ENCODE measurements at places on chromosomes 16 and 17.

- DNase-seq, result no peak
Measured at GRCh38 chr17:61458421-61459141, 6.4 kb downstream of the TBX4 start.

- no peak for DNase-seq
Measured at GRCh38 chr16:56747486-56748045, 17.6 kb downstream of the NUP93 start.

GRCh38 chr17:66076546-66077190 is 115.3 kb downstream of the CEP112 start:
- DNase-seq, result no peak

- DNase-seq, result no peak
Measured at GRCh38 chr17:76404256-76404655, 19.8 kb downstream of the SPHK1 start.

- DNase-seq, result no peak
Measured at GRCh38 chr16:24381470-24382118, 125.5 kb downstream of the CACNG3 start.

DNA sequence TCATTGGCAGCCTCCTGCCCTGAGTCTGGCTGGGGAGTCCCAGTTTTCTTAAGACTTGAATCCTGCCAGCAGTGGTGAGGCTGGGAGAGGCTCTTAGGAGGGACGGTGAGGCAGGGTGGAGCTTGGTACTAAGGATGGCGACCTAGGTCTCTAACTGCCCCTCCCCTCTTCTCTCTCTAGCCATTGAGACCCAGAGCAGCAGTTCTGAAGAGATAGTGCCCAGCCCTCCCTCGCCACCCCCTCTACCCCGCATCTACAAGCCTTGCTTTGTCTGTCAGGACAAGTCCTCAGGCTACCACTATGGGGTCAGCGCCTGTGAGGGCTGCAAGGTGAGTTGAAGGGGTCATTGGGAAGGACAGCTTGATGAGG is 16.4 kb downstream of the GJD3 start:
- no peak for DNase-seq

GRCh38 chr17:42950044-42950783 is 14.0 kb downstream of the AARSD1 start:
- no peak for DNase-seq

- no peak for DNase-seq
Measured at GRCh38 chr16:1871974-1872635, at the start of gene MEIOB. Gene MEIOB (minus strand): TSS chr16:1872164. CDS start chr16:1868175, 3,989 bp downstream.

DNA sequence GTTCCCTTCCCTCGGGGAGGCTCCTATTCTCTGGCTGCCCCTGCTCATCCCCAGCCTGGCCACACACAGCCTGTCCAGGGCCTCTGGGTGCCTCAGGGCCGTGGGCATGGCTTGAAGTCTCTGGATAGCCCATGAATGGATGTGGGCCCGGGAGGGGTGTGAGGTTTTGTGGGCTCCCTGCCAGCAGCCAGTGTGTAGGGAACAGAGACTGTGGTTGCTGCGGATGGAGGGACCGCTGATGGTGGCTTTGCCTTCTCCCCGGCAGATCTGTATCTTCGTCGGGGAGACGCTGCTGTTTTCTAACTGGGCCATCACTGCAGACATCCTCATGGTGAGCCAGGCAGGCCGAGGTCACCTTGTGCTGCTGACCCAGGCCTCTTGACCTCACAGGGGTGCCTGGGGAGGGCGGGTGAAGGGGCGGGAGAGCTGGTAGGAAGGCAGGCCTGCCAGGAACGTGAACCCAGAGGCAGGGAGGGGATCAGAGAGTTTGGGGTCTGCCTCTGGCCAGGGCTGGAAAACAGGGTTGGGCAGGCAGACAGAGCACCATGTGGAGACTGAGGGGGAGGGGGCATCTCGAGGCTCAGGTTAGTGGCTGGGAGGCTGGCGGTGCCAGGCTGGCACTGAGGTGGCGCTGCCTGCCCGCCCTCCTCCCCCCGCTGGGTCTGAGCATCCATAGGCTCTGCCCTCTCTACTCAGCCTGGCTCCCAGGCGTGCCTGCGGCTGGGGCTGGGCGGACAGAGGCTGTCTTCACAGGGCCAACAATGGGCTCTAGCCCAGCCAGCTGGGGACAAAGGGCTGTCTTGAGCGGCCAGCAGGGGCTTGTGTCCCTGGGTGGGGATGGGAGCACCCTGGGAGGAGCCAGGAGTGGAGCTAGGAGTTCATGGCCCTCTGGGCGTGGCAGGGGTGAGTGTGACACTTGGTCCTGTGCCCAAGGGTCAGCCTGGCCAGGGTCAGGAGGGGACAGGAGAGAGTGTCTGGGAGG is 21.4 kb downstream of the MYBBP1A start:
- DNase-seq, result no peak

GRCh38 chr17:79930877-79931816 is 91.9 kb upstream of the CBX4 start:
- DNase-seq, result no peak

DNA sequence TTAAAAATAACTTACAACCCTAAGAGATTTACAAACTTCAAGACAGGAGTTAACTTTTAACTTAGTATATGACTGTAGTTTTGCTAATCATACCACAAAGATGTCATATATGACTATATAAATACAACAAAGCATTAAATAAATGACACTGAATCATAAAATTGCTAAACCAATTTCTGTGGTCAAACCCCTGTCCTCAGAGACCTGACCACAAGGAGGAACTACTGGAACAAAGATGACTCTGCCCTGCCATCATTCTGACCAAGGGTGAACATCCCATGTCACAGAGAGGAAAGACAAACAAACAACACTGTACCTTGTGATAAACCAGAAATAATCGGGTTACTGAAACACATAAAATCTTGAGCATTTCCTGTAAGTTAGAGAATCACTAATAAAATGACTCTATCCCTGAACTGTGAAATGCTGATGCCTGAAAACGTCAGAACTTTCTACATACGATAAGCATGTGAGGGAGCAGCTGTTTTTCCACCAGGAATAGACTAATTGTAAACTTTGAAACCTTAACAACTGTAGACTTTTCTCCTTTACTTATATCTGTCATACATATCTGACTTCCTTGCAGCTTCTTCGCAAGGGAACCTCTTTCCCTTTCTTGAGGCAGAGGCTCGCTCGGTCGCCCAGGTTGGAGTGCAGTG is 47.9 kb downstream of the WDR59 start:
- DNase-seq, result no peak

DNA sequence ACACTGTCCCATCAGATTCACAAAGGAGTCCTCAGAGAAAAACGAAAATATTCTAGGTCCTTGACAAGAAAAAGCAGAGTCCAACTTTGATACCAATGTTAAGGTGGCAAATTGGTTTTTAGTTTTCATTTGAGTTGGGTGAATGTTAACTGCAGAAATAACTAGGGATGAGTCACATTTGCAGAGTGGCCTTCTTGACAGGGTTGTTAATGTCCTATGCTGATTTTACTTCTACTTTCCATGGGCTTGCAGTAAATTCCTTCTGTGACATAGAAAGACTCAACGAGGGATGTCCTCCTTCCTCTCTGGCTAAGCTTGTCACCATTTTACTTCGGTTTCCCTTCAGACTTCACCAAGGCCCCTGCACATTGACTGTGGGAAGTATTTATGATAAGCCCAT is 47.2 kb upstream of the ICAM2 start:
- no peak for DNase-seq

- DNase-seq, result no peak
Measured at GRCh38 chr17:45668316-45668715, 115.8 kb upstream of the CRHR1 start.

DNA sequence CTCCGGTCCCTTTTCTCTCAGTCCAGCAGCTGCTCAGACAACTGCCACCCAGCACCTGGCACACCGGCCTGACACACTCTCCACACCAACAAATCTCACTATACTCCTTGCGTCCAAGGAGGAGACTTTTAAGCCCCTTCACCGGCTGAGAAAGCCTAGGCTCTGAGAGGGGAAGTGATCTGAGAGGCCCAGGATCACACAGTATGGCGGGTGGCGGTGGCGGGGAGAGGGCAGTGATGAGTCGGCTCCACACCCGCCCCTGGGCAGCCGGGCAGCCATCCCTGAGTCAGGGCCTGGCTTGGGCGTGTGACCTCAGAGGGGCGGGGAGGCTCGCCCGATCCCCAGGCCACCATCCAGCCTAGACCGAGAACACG is 569 bp downstream of the FLII start:
- peak; percentile 32 for DNase-seq

DNA sequence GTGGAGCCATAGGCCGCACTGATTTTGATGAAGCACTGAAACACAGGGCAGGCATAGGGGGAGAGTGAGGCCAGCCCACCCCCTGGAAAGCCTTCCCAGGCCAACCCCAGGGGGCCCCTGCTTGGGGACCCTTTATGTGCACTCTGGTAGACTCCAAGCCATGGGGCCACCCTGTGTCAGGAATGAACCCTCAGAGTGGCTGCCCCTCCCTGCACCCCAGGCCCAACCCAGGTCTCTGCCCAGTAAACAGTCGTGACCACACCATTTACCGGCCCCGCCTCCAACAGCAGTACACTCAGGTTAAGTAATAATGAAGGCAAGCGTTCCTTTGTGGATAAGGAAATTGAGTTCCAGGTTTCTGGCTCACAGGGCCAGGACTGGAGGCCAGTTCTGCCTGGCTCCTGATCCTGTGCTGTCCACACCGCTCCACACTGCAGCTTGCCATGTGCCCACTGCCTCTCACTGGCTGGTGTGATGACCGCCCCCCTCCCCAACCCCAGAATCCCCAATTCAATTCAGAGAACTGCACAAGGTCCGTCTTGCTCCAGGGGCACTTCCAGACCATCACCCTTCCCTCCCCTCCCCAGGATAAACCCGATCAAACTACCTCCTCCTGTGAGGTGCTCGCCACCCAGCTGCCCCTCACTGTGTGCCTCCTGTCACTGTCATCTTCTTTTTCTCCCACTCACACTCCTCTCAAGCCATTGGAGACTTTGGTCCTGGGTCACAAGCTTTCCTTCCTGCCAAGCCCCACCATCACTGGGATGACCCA is 13.6 kb downstream of the PIMREG start:
- no peak for DNase-seq

GRCh38 chr17:78383725-78384471 is 5.4 kb downstream of the PGS1 start:
- DNase-seq, result no peak

DNA sequence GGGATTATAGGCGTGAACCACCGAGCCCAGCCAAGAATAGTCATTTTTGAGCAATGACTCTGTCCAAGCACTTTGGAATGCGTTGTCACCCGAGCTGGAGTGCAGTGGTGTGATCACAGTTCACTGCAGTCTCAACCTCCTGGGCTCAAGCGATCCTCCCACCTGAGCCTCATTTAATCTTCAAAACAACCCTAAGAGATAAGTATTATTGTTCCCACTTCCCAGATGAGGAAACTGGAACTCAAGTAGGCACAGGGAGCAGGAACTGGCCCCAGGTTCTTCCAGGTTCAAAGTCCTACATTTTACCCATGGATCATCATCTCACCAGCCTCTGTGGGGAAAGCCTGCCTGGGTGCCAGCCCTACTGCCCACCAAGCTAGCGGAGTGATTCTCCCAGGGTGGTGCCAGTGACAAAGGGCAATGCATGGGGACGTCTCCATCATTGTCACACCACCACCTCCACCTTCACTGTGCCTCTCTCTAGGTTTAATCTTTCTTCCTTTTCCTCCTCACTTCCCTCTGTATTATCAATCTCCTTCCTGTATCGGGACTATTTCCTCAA is 11.3 kb upstream of the RNF157 start:
- DNase-seq, result no peak

- DNase-seq, result no peak
Measured at GRCh38 chr16:89921702-89922476, 1.3 kb upstream of the TUBB3 start.

GRCh38 chr16:76235025-76235424 is 42.2 kb upstream of the CNTNAP4 start:
- DNase-seq, result no peak

DNA sequence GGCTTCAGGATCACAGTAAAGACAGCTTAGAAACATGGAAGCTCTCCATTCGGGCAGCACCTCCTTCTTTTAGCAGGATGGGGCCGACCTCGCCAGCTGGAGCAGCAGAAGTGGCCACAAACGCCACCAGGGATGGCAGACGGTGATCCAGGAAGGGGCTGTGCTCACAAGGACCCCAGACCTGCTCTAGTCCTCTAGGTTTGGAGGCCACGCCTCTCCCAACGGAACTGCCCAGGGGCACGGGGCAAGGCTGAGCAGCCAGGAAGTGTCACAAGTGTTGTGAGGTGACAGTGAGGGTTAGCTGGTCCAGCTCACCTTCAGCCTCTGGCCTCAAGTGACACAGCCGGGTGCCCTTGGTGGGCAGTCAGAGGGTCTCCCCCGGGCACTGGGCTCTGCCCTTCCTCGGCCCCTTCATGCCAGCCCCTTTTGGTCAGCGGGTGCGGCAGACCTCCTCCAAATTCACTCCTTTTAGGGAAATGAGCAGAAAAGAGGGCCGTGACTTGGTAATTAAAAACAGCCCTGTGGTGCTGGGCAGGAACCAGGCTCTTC is 20.4 kb downstream of the CEP295NL start:
- DNase-seq, result no peak
